ENCODE measurements at places on chromosomes 1 and 21.

- DNase-seq, result no peak
Observed at GRCh38 chr1:55861676-55862340, 646.6 kb upstream of the USP24 start.

GRCh38 chr1:172547071-172547470 lies 14.1 kb downstream of the SUCO start:
- DNase-seq, result no peak

DNA sequence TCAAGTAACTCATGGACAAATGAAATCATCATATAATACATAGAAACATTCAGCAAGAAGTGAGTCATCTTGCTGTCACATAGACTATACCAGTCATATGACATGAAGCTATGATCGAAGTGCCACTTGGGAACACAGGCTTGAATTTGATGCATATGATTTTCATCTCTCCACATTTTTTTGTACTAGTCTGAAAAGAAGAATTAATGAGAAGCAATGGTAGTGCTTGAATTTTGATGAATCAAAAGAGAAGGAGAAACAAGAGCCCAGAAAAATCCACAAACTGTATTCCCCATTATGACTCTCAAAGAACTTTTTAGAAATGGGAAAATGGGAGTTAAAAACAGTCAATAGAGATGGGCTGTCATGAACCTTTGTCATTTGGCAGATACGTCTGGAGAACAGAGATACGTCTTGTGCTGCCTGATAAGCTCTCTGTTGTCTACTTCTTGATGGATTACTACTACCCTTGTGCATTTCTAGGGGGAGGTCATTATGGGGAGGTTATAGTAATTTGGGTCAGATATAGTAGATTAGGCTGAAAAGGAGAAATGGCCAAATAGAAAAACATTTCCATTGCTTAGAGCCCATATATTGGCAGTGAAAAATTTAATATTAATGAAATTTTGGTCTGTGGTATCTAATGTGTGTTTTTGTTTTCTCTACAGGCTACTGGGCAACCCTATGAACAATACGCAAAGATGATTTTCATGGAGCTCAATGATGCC lies 8.0 kb upstream of the LEPR start:
- no peak for DNase-seq

- peak; percentile 20 for DNase-seq
Observed at GRCh38 chr1:53601031-53601745, 137.8 kb downstream of the GLIS1 start.

GRCh38 chr21:26115305-26115704 lies 55.3 kb downstream of the APP start:
- no peak for DNase-seq

- no peak for DNase-seq
Observed at GRCh38 chr1:187816646-187817045, 987.9 kb downstream of the PLA2G4A start.

GRCh38 chr1:147071142-147071541 lies 101.1 kb downstream of the PRKAB2 start:
- no peak for DNase-seq

GRCh38 chr1:220298470-220299205 lies 26.4 kb upstream of the RAB3GAP2 start:
- DNase-seq, result no peak

GRCh38 chr1:203098914-203099520 lies 13.2 kb upstream of the MYOG start:
- DNase-seq, result no peak

DNA sequence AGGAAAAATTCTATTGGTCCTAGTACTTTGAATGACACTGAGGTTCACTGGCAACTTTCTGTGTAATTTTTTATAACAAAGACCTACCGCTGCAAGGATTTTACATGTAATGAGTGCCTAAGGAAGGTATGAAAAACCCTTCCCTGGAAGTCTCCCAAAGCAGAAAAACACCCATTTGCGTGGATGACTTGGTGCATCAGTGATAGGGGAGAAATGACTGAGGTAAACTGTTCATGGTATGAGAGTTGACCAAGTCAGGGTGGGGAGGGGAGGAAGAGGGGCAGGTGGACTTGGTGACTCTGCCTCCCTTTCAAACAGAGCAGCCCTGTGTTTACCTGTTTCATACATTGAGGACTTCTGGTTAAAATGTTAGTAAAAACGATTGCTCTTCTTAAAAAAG lies 78.8 kb upstream of the IPO9 start:
- no peak for DNase-seq

DNA sequence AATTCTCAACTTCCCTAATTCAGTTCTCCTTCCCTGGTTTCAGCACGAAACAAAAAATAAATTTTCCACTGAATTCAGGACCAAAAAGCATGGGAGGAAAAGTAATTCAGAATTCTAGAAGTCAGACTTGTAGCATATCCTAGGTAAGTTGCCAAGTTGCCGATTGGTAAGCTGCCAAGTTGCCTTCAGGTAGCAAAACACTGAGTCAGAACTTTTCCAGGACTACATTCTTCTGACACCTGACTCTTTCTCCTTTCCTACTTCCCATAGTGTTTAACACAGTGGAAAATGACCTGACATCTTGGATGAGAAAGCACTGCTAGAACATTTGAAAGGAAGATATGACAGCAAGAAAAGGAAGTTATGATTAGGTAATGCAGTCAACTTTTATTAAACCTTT lies 322.8 kb downstream of the SPATA17 start:
- no peak for DNase-seq

DNA sequence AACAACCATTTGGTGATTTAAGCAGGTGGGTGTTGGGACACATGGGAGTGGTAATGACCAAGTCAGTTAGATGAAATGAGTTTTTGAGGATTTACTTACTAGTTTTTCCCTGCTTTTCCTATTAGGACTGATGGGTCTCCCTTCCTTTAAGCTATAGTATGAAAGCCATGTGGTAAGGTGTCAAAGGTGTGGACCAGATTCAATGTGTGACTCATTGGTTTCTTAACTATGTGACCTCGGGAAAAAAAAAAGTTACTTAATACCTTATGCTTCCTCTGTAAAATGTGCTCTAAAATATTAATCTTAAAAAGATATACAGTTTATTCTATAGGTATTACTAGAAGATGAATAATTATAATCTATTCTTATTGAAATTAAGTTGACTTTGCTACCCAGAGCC lies 93.7 kb downstream of the DUSP10 start:
- DNase-seq, result no peak

DNA sequence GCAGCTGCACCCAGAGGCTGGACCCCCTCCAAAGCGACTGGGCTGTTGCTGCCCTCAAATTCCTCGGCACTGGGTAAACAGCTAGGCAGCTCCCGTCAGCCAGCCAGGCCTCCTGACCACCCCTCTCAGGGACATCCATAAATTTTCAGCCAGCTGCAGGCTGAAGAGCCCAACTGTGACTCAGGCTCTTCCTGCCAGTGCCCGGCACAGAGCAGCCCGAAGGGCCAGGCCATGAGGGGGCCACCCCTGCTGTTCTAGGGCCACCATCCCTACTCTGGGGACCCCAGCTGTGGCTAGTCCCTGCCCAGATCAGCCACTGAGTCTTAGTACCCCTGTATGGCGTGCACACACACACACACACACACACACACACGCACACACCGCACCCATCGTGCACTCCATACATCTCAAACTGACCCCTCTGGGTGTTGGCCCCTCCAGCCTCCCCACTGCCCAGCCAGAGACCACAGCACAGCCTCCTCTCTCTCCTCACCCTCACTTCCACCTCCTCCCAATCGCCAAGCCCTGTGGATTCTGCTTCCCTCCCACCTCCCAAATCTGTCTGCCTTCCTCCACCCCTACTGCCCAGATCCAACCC lies 6.2 kb upstream of the LAPTM5 start:
- no peak for DNase-seq

DNA sequence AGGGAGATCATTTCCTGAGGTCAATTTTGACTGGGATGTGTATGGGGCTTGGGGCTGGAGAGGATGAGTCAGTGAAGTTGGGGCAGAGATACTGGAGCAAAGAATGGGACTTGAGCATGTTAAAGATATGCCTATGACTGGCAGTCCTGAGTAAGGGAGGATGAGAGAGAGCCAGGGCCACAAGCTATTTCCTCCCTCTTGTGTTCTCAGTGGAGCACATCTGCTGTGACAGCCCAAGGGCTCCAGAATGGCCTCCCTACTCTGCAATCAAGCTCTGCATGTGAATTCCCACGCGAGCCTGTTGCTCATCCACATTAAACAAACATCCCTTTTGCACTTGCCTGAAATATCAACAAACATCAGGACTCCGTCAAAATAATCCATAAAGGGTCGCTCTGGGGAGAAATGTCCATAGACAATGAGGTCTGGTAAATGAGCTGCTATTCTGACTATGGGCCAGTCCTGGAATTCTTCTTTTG lies 9.2 kb downstream of the ADCY10 start:
- DNase-seq, result no peak

DNA sequence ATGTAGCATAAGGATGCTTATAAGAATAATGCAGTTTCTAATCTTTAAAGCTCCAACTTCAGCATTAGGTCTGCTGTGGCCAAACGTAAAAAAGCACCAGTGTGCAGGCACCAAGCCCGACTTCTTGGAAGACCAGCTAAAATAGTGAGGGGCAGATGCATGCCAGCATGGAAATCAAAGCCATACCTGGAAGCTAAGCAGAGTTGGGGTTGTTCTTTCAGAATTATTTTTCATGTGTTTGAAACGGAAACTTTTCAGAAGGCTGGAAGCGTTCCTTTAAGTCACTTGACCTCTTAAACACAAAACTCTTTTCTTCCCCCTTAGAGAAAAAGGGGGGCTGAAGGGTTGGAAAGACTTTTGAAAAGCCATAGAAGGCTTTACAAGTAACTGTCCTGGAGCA lies 329.2 kb upstream of the C1orf87 start:
- no peak for DNase-seq

- no peak for DNase-seq
Observed at GRCh38 chr1:32920833-32921232, 19.6 kb upstream of the TMEM54 start.

DNA sequence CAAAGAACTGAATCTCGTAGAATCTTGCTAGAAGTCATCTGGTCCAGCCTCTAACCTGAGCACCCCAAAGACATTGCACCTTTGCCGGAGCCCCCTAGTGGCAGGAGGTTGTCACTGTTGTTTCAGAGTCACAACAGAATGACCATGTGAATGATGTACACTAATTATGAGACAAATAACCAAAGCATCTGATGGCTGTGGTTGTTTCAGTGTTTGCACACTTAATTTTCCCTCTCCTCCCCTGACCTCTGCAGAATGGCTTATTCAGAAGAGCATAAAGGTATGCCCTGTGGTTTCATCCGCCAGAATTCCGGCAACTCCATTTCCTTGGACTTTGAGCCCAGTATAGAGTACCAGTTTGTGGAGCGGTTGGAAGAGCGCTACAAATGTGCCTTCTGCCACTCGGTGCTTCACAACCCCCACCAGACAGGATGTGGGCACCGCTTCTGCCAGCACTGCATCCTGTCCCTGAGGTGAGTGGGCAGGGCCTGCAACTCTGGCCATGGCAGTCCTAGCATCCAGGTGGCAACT lies 26.4 kb downstream of the TRAF5 start:
- peak; percentile 63 for DNase-seq

- no peak for DNase-seq
Observed at GRCh38 chr21:40331172-40331571, 463.9 kb downstream of the PCP4 start.

GRCh38 chr1:170461762-170462384 lies 70.1 kb upstream of the GORAB start:
- no peak for DNase-seq

DNA sequence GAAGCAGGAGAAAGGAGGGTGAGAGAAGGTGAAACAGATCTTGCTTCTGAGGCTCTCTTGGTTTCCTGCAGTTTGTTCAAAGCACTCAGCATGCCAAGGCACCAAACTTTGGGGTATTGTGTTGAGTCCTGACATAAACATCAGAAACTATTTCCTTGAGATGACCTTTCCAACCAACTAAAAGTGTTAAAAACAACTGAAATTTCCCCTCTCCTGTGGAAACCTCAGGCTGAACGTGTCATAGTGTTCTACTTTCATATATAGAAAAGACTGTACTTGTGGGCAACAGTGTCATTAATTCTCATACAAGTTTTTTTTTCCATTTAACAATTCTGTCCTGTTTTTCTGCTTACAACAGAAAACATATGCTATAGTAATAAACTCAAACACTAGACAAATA lies 6.3 kb upstream of the LYST start:
- DNase-seq, result no peak

DNA sequence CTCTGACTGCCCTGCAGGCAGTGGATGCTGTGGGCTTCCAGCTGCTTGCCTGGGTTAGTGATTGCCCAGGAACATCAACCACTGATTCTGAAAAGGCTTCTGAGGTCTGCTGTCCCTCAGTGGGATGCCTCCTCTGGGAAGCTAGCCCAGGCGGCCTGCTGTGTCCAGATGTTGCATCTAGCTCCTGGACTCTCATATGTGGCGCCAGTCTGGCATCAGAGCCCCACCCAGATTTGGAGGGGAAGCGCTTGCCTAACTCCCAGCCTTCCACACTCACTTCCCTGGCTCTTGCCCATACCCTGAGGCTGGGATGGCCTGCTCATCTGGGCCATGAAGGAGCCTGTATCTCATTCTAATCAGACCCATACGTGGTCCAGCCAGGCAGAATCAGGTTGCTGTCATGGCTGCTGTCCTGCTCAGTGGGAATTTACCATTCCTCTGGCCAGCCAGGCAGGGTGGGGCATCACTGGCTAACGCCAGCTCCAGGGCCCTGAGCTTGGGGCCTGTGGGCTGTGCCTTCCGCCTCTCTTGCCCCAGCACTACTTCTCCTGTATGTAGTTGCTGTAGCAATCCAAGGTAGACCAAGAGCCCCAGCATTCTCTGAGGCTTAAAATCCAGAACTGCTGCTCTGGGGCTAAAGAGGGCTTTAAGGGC lies 4.1 kb downstream of the CSF1 start:
- no peak for DNase-seq

GRCh38 chr1:78892260-78892840 lies 114.2 kb downstream of the ADGRL4 start:
- no peak for DNase-seq

DNA sequence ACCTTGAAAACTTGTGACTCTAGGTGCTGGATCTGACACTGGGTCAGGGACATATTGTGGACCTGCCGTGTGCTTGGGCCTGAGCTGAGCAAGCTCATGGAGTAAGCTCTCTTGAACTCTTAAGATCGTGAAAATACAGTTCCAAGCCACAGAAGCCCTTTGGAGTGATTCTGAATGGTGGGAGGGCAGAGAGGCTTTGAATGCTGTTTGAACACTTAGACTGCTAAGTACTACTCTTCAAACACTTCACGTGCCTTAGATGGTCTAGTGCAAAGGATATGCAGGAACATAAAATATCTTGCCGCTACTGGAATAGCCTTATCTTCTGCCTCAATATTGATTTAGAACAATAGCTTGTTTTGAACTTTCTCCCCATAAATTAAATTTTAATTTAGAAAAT lies 21.6 kb downstream of the ROR1 start:
- no peak for DNase-seq

DNA sequence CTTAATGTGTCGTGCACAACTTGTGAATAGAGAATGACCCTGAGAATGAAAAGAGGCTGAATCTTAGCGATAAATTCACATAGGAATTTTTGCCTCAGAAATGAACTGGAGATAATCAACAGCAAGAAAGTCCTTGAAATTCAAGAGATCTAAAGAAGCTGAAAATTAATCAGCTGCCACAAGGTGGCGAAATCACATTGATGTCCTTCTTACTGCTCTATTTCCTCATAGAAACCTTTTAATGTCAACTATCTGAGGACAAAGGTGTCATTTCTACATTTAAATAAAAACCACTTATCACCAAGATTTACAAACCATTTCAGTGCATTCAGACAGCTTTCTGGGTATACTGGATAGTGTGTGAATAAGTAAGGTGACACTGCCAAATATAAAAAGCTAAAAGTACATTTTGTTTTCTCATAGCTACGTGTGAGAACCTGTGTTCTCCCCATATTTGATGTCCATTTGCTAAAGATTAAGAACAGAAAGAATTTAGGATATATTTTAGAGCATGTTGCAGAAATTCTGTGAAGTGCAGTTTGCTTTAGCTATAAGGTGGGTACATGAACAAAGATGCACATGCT lies 485.3 kb upstream of the PTBP2 start:
- no peak for DNase-seq

Measured in activated T-cell treated with anti-CD3 and anti-CD28 coated beads, Interleukin-2, amount 50 U/mL, for 24 hours (primary cell).